KG1 (cell line): ENCODE measurements at places on chromosomes 1 and 21.
A peak's percentile ranks its signal among the peaks of the same experiment; 100 is the strongest.

- DNase-seq = no peak
Measured at GRCh38 chr1:232112076-232112475, 485.5 kb downstream of the DISC1 start.

DNA sequence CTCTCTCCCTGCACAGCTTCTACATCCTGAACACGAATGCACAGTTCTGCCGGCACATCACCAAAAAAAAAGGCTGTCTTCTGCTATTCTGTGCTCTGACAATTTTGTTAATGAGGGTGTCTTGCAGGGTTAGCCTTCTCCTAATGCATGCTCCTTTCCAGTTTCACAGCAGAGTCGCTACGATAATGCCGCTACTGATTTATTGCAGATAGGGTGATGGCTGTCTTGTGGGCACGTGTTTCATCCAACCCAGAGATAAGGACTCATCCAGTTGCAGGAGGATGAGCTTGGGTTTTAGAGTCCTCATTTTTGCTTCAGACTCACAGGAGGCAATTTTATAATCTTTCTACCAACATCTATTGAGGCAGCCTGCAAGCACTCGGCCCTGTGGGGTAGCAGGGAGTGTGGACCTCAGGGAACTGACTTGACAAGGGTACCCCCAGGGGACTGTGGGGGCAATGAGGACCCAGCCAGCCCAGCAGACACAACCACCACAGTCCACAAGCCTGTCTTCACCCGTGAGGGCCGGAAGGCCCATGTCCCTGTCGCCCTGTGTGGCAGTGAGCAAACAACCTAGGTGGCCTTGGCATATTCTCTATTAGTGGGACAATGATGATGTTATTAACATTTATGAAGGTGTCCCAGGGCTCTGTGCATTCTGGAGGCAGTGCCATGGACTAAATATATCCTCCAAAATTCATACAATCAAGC is 15.4 kb upstream of the UTS2 start:
- DNase-seq = no peak

- no peak for DNase-seq
Measured at GRCh38 chr1:65113298-65113697, 34.7 kb upstream of the AK4 start.

DNA sequence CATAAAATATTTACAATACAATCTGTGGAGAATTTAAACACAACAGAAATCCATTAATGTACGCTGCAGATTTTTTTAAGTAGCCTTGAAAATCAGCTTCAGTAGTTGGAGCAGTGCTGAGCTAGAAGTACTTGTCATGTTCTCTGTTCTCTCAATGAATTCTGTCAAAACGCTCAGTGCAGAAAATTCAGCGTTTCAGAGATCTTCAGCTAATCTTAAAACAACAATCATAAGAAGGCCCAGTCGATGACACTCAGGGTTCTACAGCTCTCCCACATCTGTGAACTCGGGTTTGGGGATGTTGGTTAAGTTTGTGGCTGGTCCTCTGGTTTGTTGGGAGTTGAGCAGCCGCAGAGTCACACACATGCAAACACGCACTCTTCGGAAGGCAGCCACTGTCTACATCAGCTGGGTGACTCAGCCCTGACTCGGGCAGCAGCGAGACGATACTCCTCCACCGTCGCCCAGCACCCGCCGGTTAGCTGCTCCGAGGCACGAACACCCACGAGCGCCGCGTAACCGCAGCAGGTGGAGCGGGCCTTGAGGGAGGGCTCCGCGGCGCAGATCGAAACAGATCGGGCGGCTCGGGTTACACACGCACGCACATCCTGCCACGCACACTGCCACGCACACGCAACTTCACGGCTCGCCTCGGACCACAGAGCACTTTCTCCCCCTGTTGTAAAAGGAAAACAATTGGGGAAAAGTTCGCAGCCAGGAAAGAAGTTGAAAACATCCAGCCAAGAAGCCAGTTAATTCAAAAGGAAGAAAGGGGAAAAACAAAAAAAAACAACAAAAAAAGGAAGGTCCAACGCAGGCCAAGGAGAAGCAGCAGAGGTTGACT is 161.2 kb downstream of the RUNX1 start:
- DNase-seq = peak; percentile 57
